Panc1 (cell line): ENCODE measurements at places on chromosomes 7 and 10. TPM values are rescaled to one million over a fixed set of nuclear protein-coding genes. Genes with fewer than 3 reads are reported as not detected.

DNA sequence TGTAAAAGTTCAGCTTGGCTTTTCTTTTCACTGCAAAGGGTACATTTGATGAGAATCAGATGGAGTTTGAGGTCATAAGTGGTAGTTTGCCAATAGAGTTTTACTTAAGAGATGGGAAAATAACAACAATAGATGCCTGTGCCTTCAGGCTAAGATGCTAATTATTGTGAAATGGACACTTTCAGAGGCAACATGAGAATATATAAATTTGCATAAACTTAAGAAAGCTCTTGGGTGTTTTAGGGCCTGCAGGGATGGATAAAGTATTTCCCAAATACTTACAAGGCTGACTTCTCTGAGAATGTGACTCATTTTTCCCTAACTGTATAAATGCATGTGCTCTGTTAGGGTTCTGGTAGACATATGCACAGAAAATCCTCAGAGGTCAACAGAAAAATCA is 200.3 kb upstream of the SVIL start:
- DNase-seq: no peak

DNA sequence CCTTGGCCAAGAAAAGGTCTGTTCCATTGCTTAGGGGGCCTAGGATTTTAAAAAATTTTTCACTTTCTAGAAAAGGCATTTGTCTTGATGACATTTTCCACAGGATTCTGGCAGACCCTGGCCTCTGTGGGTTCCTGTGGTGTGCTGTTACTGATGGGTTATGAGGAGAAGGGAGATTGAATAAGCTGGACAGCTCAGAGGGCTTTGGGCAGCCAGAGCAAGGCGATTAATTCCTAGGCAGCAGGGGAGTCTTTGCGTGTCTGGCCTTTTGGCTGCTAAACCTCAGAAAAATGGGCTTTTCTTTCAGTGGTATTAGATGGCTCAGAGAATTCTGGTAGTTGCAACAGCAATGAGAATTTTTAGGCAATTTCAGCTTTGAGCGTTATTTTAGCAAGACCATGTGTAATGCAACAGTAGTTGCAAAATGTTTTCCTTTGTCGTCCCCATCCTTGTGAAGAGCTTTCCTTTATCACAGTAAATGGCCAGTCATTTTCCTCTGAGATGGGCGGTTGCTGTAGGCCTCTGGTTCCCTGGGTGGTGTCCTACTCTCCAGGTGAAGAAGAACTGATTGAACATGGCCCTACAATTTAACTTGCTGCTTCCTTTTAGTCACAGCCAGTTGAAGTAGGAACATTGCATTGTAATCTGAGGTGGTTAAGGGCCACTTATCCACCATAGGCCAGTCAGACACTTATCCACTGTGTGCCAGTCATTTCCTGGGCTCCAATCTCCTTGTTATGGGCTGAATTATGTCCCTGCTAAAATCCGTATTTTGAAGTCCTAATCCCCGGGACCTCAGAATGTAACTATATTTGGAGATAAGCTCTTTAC is 43.2 kb downstream of the SH2D4B start:
- no peak for DNase-seq

DNA sequence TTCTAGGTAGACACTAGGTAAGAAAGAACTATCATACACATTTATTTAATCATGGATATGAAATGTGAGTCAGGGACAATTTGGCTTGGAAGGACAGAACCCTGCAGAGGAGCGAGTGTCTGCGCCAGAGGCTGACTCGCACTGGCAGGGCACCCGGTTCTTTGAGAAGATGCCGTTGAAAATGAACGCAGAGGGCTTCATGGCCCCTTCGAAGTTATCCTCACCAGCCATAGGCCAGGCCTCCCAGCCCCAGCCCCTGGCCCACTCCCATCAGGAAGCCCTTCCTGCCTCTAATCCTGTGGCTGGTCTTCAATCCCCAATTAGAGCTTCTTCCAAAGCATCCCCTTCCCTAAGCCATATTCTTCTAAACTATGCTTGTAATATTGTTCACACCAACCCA is 239.8 kb downstream of the TCERG1L start:
- DNase-seq: no peak

The CAMK2B gene
- total RNA-seq: 0.26 TPM

- no peak for DNase-seq
Measured at GRCh38 chr7:102849079-102849478, 63.7 kb upstream of the LRRC17 start.

DNA sequence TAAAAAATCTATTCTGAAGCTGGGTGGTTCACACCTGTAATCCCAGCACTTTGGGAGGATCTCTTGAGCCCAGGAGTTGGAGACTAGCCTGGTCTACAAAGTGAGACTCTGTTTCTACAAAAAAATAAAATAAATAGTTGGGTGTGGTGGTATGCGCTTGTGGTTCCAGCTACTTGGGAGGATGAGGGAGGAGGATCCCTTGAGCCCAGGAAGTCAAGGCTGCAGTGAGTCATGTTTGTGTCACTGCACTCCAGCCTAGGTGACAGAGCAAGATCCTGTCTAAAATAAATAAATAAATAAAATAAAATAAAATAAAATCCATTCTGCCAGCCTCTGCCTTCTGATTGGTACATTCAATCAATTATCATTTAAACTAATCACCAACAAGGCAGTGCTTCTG is 17.5 kb downstream of the ZNF33A start:
- DNase-seq: no peak

- no peak for DNase-seq
Measured at GRCh38 chr10:33886299-33886698, 551.8 kb upstream of the NRP1 start.

- DNase-seq: no peak
Measured at GRCh38 chr7:157244516-157245294, 92.1 kb upstream of the DNAJB6 start.

- no peak for DNase-seq
Measured at GRCh38 chr7:65287023-65287422, 86.6 kb upstream of the ZNF92 start.

The GIMAP6 gene
- 0.23 TPM for total RNA-seq
